ENCODE measurements at places on chromosomes 5 and 9.

GRCh38 chr5:45038366-45038987, 229.7 kb downstream of the MRPS30 start:
- DNase-seq, result no peak

GRCh38 chr9:113570106-113570505, 106.6 kb downstream of the RGS3 start:
- DNase-seq, result no peak

GRCh38 chr5:145237843-145238242, 597.3 kb downstream of the PRELID2 start:
- no peak for DNase-seq

- peak; percentile 36 for DNase-seq
Measured at GRCh38 chr5:98772415-98773213, 849 bp upstream of the RGMB start.

- DNase-seq, result no peak
Measured at GRCh38 chr9:16245756-16246440, 624.6 kb downstream of the BNC2 start.

GRCh38 chr5:131256507-131256823, 7.4 kb upstream of the CDC42SE2 start:
- DNase-seq, result no peak

- DNase-seq, result no peak
Measured at GRCh38 chr9:13070612-13071595, 208.6 kb downstream of the MPDZ start.

DNA sequence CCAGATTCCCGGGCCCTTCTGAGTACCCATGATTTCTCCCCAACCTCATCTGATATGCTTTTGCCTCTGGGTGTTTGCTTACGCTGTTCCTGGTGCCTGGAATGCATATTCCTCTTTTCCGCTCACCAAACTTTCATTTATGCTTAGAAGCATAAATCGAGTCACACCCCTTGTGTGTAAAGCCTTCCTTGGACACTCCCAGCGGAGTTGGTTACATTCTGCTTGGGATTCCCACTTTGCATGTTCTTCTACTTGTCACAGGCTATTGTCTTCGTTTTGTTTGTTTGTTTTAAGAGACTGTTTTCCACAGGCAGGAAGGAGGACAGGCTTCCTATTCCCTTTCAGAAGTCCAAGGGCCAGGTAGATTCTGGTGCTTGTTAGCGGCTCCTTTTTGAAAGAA, 76.5 kb downstream of the SEC61B start:
- DNase-seq, result no peak

GRCh38 chr9:15357050-15357653, 50.1 kb upstream of the TTC39B start:
- DNase-seq, result no peak

- DNase-seq, result no peak
Measured at GRCh38 chr9:88747768-88748167, 212.8 kb downstream of the NXNL2 start.

DNA sequence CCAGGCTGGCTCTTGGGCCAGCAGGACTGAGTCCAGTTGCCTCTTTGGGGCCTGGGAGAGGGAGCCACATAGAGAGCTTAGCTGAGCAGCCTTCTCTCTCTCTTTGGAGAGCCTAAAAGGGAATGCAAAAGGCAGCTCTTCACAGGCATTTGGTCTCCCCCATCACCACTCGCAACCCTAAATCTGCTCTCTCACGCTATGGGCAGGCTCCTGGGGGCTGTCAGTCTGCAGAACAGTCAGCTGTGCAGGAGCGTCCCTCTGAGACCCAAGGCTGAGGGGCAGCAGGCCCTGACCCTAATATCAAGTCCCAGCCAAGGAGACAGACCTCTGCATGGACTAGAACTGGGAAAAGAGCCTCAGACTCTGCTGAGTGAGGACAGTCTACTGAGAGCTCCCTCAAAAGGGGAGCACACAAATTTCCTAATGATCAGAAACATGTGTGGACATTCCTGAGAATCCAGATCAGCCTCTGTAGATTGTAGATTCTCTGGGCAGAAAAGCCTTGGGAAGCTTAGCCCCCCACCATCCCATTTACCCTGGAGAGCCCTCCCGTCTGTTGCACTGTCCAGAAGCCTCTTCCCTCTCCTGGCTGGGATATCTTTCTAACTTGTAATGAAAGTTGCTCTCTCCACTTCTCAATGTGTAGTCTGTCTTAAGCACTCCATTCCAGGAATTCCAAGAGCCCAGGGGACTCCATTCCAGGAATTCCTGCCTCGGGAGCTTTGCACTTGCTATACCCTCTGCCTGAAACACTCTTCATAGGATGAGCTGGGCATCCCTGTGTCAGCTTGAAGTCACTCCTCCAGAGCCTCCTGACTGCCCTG, 79.4 kb downstream of the FAM114A2 start:
- DNase-seq, result no peak

GRCh38 chr5:140340605-140341121, 5.7 kb downstream of the HBEGF start:
- no peak for DNase-seq

DNA sequence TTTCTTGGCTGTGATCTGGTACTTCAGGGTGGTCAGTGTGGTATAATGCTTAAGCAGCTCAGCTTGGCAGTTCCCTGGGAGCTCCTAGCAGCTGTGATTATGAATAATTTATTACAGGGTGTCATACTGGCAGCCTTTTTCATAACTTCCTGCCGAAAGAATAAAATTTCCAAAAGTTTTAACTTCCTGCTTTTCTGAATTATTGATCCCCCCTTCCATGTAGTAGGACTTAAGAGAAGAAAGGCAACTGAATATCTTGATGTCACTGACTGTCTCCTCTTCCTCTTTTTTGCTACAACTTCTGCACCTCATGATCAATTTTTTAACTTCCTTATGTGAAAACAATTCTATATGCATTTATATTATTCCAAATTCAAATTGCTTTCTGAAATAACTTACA, 74.3 kb upstream of the SPEF2 start:
- no peak for DNase-seq

GRCh38 chr9:118510711-118511110, 806.5 kb downstream of the TLR4 start:
- DNase-seq, result no peak

DNA sequence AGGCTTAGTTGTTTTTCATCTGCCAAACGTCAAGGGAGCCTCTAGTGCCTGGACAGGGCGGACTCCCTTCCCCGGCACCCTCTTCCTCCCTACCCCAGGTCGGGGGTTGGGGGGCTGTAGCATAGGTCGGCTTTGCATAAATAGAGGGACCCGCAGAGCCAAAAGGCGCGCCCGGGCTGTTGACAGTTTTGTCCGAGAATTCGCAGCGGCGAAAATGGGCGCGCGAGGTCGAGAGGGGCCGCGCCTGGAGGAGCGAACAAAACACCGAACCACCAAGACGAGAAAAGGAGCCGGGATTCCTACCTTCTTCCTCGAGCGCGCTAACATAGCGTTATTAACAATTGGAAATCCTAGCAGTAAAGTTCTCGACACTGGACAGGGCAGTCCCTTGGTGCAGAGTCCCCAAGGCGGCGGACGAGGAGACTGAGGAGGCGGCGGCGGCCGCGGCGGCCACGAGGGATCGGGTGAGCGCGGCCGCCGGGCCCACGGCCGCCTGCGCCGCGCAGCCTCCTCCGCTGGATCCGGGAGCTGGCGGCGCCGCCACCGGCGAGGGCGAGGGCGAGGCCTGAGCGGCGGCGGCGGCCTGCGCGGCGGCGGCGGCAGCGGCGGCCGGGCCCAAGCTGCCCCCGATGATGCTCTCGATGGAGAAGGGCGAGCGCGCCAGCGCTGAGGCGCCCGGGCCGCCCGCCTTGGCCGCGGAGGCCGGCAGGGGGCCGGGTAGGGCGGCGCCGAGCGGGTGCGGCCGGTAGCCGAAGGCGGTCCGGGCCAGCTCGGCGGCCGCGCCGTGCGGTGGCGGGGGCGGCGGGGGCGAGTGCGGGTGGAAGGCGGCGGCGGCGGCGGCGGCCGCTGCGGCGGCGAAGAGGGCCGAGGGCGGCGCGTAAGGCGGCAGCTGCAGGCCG, 1.7 kb downstream of the FOXD1 start:
- DNase-seq, result no peak

DNA sequence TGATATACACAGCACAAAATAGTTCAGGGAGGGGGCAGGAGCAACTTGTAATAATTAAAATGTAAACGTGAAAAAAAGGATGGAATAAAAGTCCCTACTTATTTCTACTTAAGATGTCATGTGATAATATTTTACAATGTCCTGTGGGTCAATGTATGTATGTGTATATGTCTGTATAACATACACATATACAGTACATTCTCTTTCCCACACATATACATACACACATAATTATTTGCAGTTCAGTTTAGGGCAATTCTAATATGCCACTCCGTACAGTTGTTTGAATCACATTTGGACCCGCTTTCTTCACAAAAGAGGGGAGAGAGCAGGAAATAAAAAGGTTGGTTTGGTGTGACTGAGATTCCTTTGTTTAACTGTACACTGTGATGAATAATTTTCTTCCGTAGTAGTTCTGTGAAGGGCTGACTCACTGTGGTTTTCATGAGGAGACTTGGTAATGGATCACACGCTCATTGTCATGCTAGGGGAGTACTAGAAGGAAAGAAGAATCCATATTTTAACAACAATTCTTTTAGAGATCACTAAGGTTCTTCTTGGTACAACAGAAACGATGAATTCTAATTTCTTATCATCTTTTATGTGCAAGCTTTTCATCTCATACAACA, 26.2 kb upstream of the ACOT12 start:
- DNase-seq, result no peak

- DNase-seq, result no peak
Measured at GRCh38 chr9:70499621-70500020, 85.2 kb upstream of the KLF9 start.

DNA sequence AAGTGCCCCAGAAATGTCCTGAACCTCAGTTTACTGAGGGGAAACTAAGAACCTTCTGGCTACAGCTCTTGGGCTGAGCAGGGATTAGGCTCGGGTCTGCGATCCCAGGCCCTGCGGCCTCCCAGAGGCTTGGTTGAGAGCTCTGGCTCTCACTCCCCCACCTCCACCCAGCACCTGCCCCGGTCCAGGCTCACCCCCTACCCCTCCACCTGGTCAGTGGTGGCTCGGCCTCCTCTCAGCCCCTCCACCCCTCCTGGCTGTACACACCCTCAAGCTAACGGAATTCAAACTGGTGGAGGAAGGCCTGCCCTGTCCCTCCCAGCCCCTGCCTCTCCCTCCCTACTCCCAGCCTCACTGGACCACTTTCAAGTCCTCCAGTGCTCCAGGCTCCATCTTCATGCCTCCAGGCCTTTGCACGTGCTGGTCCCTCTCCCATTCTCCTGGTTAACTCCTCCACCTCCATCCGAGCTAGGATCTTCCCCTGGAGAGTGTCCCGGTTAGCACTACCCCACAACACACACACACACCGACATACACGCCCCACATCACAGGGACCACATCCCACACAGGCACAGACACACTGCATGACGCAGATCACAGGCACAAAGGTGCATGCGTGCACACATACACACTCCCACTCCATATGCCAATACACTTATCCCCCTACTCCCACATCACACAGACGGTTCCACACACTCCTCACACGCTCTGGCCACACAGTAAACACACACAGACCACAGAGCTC, 130.9 kb downstream of the C9orf50 start:
- DNase-seq, result peak; percentile 49

DNA sequence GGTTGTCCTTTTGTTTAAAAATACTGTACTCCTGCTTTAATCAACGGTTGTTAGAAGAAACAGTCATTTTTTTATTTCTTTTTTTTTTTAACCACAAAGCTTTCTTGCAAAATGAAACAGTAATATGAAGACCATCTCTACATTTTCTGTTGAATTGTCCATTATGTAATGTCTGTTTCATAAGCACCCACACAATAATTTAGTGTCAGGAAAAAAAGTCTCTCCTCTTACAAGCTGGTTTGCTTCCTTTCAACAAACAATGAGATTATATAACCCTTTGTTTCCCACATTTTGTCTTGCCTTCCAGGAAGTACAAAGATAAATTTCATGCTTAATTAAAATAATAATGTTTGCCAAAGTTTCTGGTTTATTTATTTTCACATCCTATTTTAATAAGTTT, 16.7 kb downstream of the CTNNAL1 start:
- DNase-seq, result no peak

DNA sequence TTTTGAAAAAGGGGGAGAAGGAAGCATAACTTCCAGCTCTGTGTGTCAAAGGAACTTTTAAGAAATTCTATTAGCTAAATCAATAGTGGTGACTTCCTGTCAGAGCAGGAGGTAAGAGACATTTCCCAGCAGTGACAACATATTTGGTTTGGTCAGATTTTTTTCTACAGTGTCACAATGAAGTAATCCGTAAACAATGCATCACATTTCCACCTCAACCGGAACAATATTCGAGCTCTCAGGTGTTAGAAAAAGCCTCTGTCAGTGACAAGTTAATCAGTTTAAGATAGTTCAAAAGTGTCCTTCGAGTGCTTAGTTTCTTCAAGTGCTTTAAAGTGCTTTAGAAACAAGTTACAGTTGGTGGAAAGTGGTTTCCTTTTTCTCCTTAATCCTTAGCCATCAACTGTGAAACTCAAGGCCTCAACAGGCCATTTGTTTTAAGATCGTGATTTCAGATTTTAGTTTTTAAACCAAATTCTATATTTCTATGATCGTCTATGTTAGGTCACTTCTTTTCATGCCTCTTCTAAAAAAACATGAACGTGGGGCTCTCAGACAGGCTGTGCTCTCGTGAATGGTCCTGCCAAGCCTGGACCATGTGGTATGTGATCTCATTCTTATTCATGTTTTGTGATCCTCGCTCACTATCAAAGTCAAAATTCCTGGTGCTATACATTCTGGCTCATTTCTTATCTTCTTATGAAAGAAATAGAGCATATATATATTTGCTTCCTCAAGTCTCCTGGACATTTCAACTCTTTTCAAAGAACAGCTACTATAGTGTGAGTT, 181.9 kb upstream of the HMHB1 start:
- DNase-seq, result no peak

DNA sequence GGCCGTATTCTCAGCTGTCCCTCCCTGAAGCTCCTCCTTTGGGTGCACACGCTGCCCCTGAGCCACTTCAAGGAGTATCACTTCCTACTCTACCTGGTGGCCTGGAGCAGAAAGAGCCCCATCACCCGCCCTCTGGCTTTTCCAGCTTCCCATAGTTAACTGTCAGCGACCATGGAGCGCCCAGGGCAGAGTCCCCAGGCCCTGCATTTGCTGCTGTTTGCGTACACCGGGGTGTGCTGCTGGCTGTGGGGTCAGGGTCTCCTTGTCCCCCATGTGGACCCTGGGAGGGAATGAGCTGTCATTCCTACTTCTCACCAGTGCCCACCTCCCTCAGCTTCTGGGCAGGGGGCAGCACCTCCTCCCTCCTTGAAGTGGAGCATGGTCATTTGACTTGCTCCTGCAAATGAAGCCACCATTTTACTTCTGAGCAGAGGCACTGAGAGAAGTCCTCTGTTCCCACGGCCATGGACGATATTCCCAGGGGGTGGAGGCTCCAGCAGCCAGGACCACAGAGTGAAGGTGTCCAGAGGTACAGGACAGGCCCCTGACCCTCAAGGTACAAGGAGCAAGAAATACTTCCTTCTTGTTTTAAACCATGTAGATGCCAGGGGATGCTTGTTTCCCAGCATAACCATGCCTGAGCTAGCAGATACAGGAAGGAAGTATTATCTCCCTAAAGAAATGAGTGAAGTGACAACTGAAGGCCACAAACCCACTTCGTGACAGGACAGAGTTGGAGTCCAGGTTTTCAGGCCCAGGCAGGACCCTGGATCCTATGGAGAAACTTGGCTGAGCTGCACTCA, 40.6 kb upstream of the COL5A1 start:
- DNase-seq, result no peak

GRCh38 chr9:87059772-87060171, 112.5 kb upstream of the GAS1 start:
- DNase-seq, result no peak

GRCh38 chr5:125054146-125054545, 307.7 kb upstream of the ZNF608 start:
- DNase-seq, result no peak

Measured in activated T-helper 1 cell treated with Interleukin-2 at 50 U/mL for 16 hours (primary cell).